ENCODE measurements at places on chromosomes 6 and 20.

DNA sequence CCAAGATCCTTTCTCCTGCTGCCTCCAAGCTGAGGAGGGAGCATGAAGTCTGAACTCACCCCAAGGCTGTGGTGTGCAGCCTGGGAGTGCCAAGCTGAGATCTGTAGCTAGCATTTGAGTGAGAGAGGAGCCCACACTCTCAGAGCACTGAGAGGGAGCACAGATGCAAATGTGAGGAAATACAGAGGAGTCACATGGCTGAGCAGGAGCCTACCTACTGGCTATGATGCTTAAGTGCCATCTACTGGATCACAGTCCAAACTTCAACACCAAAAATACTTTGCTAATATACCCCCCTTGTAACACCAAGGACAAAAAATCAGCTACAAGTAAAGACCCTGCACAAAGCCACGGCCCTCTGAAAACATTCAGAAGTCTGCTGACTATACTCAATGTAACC is 94.4 kb upstream of the IMPG1 start:
- DNase-seq: no peak

DNA sequence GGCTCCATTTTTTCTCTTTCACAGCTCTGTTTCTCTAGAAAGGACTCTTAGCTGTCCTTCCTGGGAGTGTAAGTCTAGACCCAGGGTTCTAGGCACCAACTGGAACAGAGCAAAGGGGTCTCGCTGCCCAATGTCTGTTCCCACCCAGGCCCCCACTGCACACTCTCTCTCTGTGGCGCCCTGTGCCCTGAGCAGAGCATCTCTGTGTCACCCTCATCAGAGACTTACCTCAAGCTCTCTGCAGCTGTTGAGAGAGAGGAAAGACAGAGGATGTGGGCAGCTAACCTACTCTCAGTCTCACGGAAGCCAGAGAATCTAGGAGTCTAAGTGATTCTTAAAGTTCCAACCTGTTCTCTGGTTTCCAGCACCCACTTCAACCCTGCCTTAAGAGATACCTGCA is 9.5 kb downstream of the NCR2 start:
- no peak for DNase-seq

DNA sequence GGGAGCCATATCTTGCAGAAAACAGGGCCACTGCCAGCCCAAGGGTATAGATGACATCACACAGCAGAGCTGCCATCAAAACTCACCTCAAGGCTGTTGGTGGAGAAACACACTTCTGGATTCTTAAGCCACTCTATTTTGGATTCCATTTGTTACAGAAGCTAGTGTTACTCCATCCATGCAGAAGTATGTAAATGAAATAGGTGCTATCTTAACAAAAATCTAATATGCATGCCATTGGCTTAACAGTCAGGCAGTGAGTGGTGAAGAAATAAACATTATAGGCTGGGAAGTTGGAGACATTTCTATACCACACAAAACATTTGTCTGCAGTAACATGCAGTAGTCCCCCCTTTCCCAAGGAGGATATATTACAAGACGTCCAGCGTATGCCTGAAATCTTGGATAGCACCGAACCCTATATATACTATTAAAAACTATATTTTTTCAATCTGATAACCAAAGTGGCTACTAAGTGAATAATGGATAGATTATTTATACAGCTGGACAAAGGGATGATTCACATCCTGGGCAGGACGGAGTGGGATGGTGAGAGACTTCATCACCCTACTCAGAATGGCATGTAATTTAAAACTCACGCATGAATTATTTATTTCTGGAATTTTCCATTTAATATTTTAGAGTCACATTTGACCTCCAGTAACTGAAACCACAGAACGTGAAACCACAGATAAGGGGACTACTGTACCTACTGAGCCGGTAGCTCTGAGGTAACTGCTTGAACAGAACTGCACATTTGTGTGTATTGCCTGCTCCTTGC is 160.0 kb upstream of the PLN start:
- no peak for DNase-seq

GRCh38 chr6:36730424-36731380 is 33.1 kb downstream of the RAB44 start:
- no peak for DNase-seq

- peak; percentile 39 for DNase-seq
Measured at GRCh38 chr6:158849899-158850806, 31.0 kb upstream of the EZR start.

GRCh38 chr6:11460001-11460668 is 77.4 kb upstream of the TMEM170B start:
- DNase-seq: no peak

DNA sequence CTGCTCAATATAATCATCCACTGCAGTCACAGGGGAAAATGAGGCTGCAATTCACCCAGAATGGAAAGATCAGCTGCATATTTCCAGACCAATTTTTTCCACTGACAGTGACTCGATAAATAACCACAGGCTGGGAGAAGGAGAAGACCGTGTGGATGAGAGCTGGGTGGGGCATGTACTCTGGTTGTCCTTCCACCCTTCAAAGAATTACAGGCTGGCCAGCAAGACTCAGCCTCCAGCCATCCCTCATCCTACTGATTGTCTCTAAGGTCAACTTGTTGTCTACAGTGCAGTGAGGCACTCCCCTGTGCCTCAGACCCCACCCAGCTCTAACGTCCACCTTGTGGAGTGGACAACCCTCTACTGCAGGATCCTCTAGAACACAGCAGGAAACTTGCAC is 14.5 kb upstream of the MAS1 start:
- DNase-seq: no peak

- DNase-seq: peak; percentile 64
Measured at GRCh38 chr6:42929821-42930360, 611 bp downstream of the CNPY3 start.

DNA sequence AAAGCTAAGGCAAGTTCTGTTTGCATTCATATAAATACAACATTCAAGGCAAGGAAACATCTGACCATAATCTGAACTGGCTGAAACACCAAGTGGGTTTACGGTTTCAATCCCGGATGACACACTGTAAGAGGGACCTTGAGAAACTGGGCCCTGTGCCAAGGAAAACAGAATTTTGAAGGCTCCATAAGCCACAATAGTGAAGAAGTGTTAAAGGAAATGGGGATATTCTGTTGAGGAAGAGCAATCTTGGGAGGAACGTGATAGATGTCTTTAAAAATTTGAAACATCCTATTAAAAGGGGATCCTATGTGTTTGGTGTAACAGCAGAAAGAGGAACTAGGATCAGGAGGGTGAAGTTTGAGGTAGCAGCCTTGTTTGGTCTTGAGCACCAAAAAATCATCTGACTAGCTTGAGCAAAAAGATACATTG is 82.4 kb upstream of the TAB2 start:
- DNase-seq: peak; percentile 26

GRCh38 chr20:21583486-21584168 is 69.8 kb upstream of the NKX2-2 start:
- peak; percentile 71 for DNase-seq

DNA sequence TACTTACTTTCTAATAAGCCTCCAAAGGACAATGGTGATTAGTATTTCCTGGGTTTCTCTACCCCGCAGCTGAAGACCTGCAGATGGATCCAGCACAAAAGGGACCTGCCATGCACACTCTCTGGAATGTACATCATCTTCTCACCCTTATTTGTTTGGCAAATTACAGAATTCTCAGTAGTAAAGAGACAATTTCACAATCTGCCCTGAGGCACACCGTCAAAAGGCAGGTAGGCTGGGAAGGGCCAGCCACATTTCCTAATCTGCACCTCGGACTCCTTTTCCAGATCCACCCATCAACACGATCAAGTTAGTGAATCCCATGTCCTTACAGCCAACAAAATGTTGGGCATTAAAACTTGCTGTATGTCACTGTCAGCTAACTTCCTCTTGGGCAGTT is 4.9 kb downstream of the OVOL2 start:
- DNase-seq: no peak

DNA sequence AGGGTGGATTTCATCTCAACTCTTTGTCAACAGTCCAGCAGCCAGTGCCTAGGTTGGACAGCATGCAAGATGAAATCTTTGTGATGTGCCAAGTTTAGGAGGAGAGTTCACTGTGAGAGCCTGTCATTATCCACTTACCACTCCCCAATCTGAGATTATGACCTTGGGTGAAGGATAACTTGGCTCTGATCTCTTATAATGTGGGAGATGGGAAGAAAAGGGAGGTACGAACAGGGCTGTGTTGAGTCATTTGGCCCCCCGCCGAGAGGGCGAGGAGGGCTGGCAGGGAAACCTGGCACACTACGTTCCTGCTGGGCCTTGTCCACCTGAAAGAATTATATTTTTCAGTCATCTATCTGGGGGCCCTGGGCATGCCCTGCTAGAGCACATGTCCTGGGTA is 35.8 kb downstream of the LAMA4 start:
- no peak for DNase-seq

DNA sequence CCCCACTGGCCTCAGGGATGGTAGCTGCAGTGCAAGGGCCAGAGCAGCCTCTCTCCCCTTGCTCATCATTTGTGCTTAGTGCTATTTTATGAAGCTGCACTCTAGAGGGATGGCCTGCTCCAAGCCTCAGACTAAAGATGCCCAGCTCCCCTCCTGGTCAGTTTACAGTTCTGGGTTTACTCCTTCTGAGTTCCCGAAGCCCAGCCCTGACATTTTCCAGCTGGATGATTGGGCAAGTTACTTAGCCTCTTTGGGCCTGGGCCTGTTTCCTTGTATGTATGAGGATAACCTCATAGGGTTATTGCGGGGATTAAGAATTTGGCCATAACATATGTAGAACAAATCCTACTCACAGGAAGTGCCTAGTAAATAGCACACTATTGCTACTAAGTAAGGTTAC is 31.8 kb upstream of the EMILIN3 start:
- DNase-seq: no peak

- DNase-seq: no peak
Measured at GRCh38 chr6:73394577-73395354, at the start of gene DDX43. TSS of gene DDX43 (plus strand) at chr6:73394828. CDS start at chr6:73394906, 78 bp downstream.

GRCh38 chr20:58199469-58199868 is 29.0 kb downstream of the ANKRD60 start:
- no peak for DNase-seq

DNA sequence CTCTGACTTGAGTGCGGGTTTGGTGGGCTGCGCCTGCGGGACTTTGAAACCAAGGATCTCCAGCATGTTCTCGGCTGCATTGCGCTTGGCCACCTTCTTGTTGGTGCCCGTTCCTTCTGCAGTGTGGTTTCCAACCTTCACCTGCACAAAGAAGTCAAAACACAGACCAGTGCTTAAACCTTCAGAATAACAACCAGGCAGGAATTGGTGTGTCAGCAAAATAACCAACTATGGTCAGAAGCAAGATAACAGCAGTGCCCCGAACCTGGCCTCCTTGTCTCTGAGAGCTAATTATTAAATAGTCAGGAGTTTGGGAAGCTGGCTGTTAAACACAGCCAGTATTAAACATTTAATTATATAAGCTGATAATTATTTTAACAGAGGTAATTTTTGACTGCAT is 68.1 kb downstream of the STAU1 start:
- DNase-seq: no peak

DNA sequence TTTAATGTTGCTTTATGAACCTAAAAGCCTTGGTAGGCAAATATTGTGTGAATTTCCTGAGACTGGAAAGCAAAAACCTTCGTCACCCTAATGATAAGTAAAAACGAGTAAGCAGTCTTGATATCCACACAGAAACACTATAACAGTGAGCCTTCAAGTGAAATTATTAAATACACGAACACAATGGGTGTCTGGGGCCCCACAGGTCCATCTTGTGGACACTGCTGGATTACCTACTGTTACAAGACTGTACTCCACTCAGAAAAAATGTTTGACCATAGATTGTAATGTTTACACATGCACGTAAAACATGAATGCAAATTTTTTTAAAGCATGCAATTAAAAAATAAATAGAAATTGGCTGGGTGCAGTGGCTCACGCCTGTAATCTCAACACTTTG is 466.9 kb downstream of the CD83 start:
- no peak for DNase-seq

- no peak for DNase-seq
Measured at GRCh38 chr6:114090626-114091025, 119.7 kb upstream of the HDAC2 start.
